ENCODE measurements at places on chromosomes 11 and 22.

DNA sequence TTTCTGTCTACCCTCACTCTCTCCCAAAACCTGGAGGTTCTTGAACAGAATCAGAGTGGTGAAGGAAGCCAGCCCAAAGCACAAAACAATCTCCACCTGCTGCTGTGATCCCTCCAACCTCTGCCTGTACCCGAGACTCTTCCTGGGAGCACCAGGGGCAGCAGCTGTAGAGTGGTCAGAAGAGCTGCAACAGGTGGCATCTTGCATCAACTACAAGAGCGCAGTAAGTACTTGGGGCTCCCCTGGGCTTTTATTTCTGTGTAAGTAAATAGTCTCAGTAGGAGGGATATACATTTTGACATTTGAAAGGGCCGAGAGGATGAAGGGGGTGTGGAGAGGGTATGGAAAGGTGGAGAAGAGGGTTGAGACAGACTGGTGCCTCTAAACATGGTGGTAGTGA, 8.3 kb upstream of the UBQLNL start:
- H3K27ac ChIP-seq, result no peak overlapping the region
- DNase-seq, result no peak
- no peaks in the 10 kb centered on the region for H3K36me3 ChIP-seq
- no peaks in the 10 kb centered on the region for H3K4me1 ChIP-seq
- no peak overlapping the region for H3K4me3 ChIP-seq

GRCh38 chr11:19379465-19379864, 138.7 kb upstream of the E2F8 start:
- no peak for DNase-seq
- H3K4me3 ChIP-seq, result no peak overlapping the region
- H3K27me3 ChIP-seq, result no peaks in the 10 kb centered on the region
- no peak overlapping the region for H3K27ac ChIP-seq

DNA sequence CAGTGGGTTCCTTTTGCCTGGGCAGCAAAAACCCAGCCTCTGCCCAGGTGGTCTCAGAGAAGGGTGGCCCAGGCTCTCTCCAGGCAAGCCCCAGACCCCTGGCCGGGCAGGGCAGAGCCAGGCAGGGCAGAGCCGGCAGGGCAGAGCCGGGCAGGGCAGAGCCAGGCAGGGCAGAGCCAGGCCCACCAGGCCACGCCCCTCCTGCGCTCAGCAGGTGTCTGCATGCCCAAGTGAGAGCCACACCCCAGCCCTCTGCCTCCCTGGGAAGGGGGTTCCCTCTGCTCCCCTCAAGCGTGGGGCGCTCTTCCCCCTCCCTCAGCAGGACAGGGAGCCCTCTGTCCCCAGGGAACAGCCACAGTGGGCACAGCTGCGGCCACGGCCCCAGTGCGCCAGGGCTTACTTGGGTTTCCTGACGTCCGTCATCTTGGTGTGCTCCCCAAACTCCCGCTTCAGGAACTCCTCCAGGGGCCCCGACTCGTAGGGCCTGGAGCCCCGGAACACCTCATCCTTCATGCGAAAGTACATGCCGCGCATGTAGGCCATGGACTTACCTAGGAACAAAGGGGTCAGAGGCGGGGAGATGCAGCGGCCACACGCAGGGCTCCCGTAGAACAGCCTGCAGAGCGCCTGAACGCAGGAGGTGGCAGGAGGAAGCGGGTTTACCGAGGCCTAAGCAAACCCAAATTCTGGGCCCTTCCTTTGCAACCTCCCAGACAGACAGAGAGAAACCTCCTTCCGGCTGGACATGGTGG, 10.1 kb upstream of the BAIAP2L2 start:
- H3K36me3 ChIP-seq, result no peaks in the 10 kb centered on the region
- DNase-seq, result no peak
- no peaks in the 10 kb centered on the region for H3K4me1 ChIP-seq

GRCh38 chr22:39178206-39179111, 26.0 kb upstream of the CBX7 start:
- H3K36me3 ChIP-seq, result no peaks in the 10 kb centered on the region
- H3K27ac ChIP-seq, result no peak overlapping the region
- H3K4me3 ChIP-seq, result no peak overlapping the region
- H3K4me1 ChIP-seq, result peaks cover 41% of the 10 kb centered on the region

- DNase-seq, result no peak
- no peak overlapping the region for H3K27ac ChIP-seq
- H3K27me3 ChIP-seq, result no peaks in the 10 kb centered on the region
- H3K36me3 ChIP-seq, result no peaks in the 10 kb centered on the region
These were observed 45.3 kb upstream of the PPARA start for GRCh38 chr22:46104881-46105493.

- H3K27ac ChIP-seq, result peak overlapping the region; percentile 15
- no peak overlapping the region for H3K4me3 ChIP-seq
- H3K4me1 ChIP-seq, result peaks cover 47% of the 10 kb centered on the region
- no peaks in the 10 kb centered on the region for H3K27me3 ChIP-seq
These were observed 27.7 kb upstream of the RRM1 start for GRCh38 chr11:4066910-4067309.

- no peak for DNase-seq
- no peaks in the 10 kb centered on the region for H3K27me3 ChIP-seq
- H3K27ac ChIP-seq, result no peak overlapping the region
- H3K4me3 ChIP-seq, result no peak overlapping the region
- peaks cover 8% of the 10 kb centered on the region for H3K4me1 ChIP-seq
These were observed 8.8 kb downstream of the BMAL1 start for GRCh38 chr11:13286279-13286821.

Measured in naive thymus-derived CD4-positive, alpha-beta T cell (primary cell).